Stimulated activated memory B cell treated with anti-CD40 and anti-IgM and Interleukin-4, amounts not matched to agents 10 μg/mL and 1 μg/mL and 100 μg/mL, for 72 hours (primary cell): ENCODE measurements at places on chromosomes 5 and 9.

DNA sequence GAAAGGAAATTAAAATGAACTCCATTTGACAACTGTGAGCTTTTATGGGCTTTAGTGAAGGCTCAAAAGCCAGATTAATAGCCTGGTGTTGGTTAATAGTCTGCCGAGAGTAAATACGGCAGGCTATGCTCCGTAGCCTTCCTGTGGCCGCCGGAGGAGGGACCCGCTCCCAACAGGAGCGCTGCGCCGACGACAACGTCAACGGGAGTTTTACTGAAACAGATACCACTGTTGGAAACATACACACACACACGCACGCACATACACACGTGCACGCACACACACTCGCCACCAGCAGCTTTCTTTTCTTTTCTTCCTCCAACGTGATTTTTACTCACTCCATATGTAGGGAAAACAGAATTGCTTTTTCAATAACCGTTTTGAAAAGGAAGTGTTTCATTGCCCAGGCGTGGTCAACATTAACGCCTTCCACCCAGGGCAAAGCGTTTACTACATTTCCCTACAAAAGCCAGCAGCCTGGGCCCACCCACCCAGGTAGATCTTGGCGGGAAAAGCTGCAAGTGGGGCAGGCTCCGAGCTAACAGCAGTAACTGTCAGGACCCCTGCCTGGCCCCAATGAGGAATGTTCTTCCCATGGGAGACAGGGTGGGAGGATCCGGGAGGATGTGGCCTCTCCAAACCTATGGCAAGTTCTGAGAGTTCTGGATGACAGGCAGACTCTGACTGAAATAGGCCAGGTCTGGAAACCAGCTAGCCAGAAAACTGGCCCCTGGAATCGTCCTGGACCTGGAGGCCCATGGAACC, 72.3 kb downstream of the PAX5 start:
- H3K4me1 ChIP-seq, result peaks cover 63% of the 10 kb centered on the region
- no peaks in the 10 kb centered on the region for H3K27me3 ChIP-seq
- H3K36me3 ChIP-seq, result peaks cover 93% of the 10 kb centered on the region
- no peak overlapping the region for H3K4me3 ChIP-seq
- no peak for ATAC-seq

DNA sequence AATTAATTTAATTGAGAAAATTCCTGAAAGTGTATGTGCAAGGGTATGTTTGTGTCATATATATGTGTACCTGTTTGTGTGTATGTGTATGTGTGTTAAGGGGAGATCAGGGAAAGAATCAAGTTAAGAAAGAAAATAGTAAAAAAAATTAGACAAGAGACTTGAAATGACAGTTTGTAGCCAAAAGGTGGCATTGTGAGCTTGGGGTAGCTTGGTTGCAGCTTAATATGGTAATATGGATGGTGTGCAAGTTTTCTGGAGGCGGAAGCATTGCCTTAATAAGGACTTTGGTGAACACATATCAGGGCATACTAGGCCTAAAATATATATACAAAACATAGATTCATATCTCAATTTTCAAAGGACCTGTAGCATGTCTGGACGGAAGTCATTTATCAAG, 129.9 kb downstream of the INSYN2B start:
- no peak for ATAC-seq

DNA sequence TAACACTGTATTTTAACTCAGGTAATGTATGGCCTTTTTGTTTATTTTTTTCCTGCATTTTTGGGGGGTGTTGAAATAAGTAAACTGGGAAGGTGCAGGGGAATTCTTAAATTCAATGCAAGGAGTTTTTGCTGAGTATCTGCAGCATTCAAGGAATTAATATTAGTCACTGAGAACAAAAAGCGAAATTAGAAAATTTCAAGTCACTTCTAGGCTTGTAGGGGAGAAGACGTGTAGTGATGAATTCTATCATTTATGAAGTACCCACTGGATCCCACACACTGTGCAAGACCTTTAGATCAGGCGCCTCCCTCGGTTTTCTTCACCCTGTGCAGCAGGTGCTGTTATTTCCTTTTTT, 1.2 kb downstream of the EHMT1 start:
- H3K4me1 ChIP-seq, result peaks cover 40% of the 10 kb centered on the region
- H3K27me3 ChIP-seq, result no peaks in the 10 kb centered on the region
- peak overlapping the region; percentile 85 for H3K4me3 ChIP-seq

- peaks cover 45% of the 10 kb centered on the region for H3K36me3 ChIP-seq
- H3K4me3 ChIP-seq, result no peak overlapping the region
- no peak overlapping the region for H3K27ac ChIP-seq
- H3K4me1 ChIP-seq, result peaks cover 23% of the 10 kb centered on the region
Measured at GRCh38 chr9:68847765-68848164, 142.7 kb downstream of the PIP5K1B start.

GRCh38 chr5:77645158-77645994, 6.9 kb upstream of the OTP start:
- H3K27ac ChIP-seq, result no peak overlapping the region
- H3K27me3 ChIP-seq, result peaks cover 74% of the 10 kb centered on the region
- peaks cover 16% of the 10 kb centered on the region for H3K4me1 ChIP-seq
- no peaks in the 10 kb centered on the region for H3K36me3 ChIP-seq

- no peaks in the 10 kb centered on the region for H3K36me3 ChIP-seq
- ATAC-seq, result no peak
- H3K4me3 ChIP-seq, result no peak overlapping the region
- H3K27ac ChIP-seq, result no peak overlapping the region
- no peaks in the 10 kb centered on the region for H3K4me1 ChIP-seq
Measured at GRCh38 chr5:52996979-52997378, 7.8 kb downstream of the ITGA2 start.

- H3K4me3 ChIP-seq, result no peak overlapping the region
- no peak for ATAC-seq
- H3K27ac ChIP-seq, result no peak overlapping the region
- no peaks in the 10 kb centered on the region for H3K27me3 ChIP-seq
- H3K36me3 ChIP-seq, result no peaks in the 10 kb centered on the region
Measured at GRCh38 chr9:82890865-82891264, 172.1 kb downstream of the RASEF start.

- no peak for ATAC-seq
- peaks cover 16% of the 10 kb centered on the region for H3K4me1 ChIP-seq
- H3K4me3 ChIP-seq, result no peak overlapping the region
- H3K27ac ChIP-seq, result no peak overlapping the region
- no peaks in the 10 kb centered on the region for H3K36me3 ChIP-seq
Measured at GRCh38 chr5:170221327-170221741, 11.5 kb upstream of the C5orf58 start.

DNA sequence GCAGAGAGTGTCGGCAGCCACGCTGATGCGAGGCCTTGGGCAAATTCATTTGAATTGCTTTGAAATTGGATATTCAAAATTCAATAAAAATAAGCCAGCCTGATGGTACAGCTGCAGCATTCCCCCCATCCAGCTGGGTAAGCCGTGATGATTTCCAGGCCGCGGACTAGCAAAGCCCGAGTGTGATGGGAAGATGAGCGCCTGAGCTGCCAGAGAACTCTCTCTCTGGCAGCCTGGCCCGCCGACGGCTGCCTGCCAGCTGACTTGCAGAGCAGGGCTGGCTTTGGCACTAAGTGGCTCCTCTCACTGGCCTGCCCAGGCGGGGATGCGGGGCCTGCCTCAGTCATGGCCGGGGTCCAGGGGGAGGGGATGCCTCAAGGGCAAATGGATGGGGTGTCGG, 268.3 kb upstream of the WWC1 start:
- no peak for ATAC-seq
- H3K36me3 ChIP-seq, result no peaks in the 10 kb centered on the region
- H3K4me1 ChIP-seq, result no peaks in the 10 kb centered on the region
- no peak overlapping the region for H3K27ac ChIP-seq
- no peak overlapping the region for H3K4me3 ChIP-seq

DNA sequence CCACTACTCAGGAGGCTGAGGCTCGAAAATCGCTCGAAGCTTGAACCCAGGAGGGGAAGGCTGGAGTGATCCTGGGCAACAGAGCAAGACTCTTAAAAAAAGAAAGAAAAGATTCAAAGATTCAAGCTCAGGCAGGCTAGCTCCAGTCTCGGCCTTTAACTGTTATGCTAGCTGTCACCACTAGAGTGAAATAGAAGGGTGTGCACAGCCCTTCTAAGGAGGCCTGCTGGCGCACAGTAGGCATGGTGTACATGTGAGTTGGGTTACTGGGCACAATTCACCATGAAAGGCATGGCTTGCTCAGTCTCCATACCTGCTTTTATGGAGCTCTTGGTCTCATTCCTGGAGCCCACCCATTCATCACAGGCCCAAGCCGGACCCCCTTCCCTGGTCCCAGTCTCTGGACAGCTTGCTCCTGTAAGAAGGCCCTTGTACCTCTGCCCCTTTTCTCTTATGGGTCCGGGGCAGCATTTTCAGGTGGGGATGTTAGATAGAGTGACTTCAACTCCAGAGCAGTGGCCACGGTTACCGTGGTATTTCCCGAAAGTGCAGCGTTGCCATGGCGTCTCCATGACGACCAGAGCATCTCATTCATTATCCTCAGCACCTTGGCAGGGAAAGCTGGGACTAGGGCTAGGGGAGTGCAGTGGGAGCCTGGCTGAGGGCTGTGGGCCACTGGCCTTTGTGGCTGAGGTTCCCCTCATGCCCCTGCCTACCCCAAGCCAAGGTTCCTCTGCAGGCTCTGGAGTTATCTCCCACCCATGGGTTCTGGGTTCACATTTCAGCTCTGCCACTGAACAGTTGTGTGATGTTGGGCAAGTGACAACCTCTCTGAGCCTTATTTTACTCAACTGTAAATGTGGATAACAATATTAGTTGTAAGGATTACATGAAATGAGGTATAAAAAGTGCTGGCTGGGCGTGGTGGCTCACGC, 5.7 kb downstream of the NDST1 start:
- H3K4me3 ChIP-seq, result no peak overlapping the region
- H3K27ac ChIP-seq, result no peak overlapping the region
- peaks cover 28% of the 10 kb centered on the region for H3K4me1 ChIP-seq
- no peaks in the 10 kb centered on the region for H3K27me3 ChIP-seq
- ATAC-seq, result no peak

- no peak for ATAC-seq
- H3K4me3 ChIP-seq, result no peak overlapping the region
- H3K27ac ChIP-seq, result no peak overlapping the region
Measured at GRCh38 chr5:5278815-5279381, 138.8 kb downstream of the ADAMTS16 start.

GRCh38 chr5:129718471-129719090, 29.3 kb upstream of the MINAR2 start:
- no peak overlapping the region for H3K4me3 ChIP-seq
- no peak overlapping the region for H3K27ac ChIP-seq
- H3K4me1 ChIP-seq, result no peaks in the 10 kb centered on the region
- ATAC-seq, result no peak

DNA sequence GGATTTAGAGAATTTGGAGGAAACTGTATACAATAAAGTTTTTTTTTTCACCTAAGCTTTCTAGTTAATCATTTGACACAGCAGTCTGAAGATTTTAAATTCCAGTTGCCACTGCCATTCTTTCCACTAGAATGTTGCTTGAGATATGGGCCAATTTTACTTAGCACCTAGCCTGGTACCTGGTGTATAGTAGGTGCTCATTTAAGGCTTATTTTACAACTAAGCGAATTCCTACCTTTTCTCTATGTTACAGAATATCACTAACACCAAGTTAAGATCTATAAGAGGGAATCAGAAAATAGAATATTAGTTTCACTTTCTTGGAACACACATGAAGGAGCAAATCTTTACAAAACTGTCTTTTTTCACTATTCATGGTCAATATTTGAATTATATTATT, 3.2 kb upstream of the DDX4 start:
- H3K4me1 ChIP-seq, result no peaks in the 10 kb centered on the region
- H3K4me3 ChIP-seq, result no peak overlapping the region
- no peak for ATAC-seq
- H3K27ac ChIP-seq, result no peak overlapping the region

DNA sequence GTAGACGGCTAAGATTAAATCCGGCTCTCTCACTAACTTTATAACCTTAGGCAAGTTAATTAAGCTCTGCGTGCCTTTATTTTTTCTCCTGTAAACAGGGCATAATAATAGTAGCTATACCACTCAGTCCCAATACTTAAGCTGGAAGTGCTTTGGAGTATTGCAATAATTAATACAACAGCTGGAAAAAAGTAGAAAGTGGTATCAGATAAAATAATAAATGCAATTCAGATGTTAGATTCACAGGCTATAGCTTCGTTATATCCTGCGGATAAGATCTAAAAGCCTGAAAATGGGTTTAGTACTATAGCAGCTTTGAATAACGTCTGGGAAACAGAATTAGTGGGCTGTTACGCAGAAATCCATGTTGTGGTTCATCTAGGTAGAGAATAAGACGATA, 51.8 kb downstream of the MEGF9 start:
- H3K4me1 ChIP-seq, result peaks cover 8% of the 10 kb centered on the region
- no peak for ATAC-seq
- no peak overlapping the region for H3K4me3 ChIP-seq

- H3K4me3 ChIP-seq, result no peak overlapping the region
- H3K27me3 ChIP-seq, result no peaks in the 10 kb centered on the region
- H3K36me3 ChIP-seq, result no peaks in the 10 kb centered on the region
- H3K27ac ChIP-seq, result no peak overlapping the region
- ATAC-seq, result no peak
- peaks cover 11% of the 10 kb centered on the region for H3K4me1 ChIP-seq
Measured at GRCh38 chr9:36665921-36666431, 93.3 kb downstream of the MELK start.

DNA sequence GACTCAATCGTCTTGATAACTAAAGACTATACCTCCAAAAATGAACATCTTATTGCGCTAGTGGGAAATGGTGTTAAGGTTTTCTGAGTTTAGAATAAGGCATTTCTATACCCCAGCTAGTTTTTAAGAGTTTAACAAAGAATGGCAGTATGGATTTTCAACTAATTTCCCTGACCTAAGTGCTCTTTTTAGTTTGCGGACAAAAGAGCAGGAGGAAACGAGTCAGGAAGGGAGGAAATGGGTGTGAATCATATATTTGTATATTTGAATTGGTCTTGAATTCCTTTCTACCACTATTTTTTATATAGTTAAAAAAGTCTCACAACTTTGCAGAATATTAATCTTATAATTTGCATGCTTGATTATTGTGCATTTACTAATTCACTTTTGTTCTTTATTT, 516.3 kb upstream of the ZNF608 start:
- no peak overlapping the region for H3K4me3 ChIP-seq
- no peaks in the 10 kb centered on the region for H3K27me3 ChIP-seq
- ATAC-seq, result no peak
- no peaks in the 10 kb centered on the region for H3K36me3 ChIP-seq
- no peak overlapping the region for H3K27ac ChIP-seq

GRCh38 chr9:23341346-23341745, 484.7 kb downstream of the ELAVL2 start:
- no peak overlapping the region for H3K4me3 ChIP-seq
- no peaks in the 10 kb centered on the region for H3K4me1 ChIP-seq
- ATAC-seq, result no peak
- no peaks in the 10 kb centered on the region for H3K36me3 ChIP-seq

- H3K4me1 ChIP-seq, result no peaks in the 10 kb centered on the region
- no peaks in the 10 kb centered on the region for H3K27me3 ChIP-seq
- H3K36me3 ChIP-seq, result no peaks in the 10 kb centered on the region
- ATAC-seq, result no peak
Measured at GRCh38 chr5:127801751-127802476, 98.7 kb downstream of the CCDC192 start.
